ENCODE measurements at places on chromosomes 2 and 18. TPM values are rescaled to one million over a fixed set of nuclear protein-coding genes. Genes with fewer than 3 reads are reported as not detected.

The LRRFIP1 gene
- 29.2 TPM for total RNA-seq

The CROCC2 gene
- total RNA-seq: 0.41 TPM

The EGR4 gene
- not detected for total RNA-seq

The CRYGC gene
- not detected for total RNA-seq

The EDAR gene
- not detected for total RNA-seq

The GKN2 gene
- total RNA-seq: not detected

The FAP gene
- total RNA-seq: 150 TPM

Measured in fibroblast of the aortic adventitia (primary cell).